Neural crest cell (in vitro differentiated cells): ENCODE measurements at places on chromosomes 2 and 18.

DNA sequence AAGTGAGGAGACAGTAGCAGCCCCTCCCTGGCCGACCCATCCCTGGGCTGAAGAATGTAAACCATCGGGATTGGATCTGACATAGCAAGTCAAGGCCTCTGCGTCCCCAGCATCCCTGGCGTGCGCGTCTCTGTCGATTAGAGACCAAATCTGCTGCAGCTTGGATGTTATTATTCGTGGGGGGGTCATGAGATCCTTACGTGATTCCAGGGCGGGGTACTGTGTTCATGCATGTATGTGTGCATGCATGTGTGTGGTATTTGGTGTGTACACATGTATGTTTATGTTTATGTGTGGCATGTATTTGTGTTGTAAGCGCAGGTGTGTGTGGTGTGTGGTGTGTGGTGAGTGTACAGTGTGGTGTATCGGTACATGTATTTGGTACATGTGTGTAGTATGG is 741.8 kb upstream of the SALL3 start:
- DNase-seq, result no peak

DNA sequence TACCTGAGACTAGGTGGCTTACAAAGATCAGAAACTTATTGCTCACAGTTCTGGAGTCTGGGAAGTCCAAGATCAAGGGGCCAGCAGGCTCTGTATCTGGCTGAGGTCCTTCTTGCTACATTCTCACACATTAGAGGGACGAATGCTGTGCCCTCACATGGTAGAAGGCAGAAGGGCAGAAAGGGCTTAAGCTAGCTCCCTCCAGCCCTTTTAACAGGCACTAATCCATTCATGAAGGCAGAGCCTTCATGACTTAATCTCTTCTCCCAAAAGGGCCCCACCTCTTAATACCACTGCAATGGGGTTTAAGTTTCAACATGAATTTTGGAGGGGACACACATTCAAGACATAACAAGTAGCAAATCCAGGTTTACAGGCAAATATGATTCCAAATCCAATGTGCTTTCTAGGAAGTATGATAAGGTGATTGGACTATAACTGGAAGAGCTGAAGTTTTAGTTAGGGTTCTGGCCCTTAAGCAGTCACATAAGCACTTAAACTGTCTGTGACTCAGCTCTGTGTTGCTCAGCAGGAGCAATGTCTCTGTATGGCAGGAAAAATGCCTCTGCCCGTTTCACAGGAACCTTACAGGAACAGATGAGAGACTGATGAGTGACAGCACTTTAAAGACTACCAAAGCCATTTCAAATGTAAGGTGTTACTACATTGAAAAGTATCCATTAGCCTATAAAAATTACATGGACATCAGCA is 119.6 kb upstream of the PTPRM start:
- DNase-seq, result no peak

DNA sequence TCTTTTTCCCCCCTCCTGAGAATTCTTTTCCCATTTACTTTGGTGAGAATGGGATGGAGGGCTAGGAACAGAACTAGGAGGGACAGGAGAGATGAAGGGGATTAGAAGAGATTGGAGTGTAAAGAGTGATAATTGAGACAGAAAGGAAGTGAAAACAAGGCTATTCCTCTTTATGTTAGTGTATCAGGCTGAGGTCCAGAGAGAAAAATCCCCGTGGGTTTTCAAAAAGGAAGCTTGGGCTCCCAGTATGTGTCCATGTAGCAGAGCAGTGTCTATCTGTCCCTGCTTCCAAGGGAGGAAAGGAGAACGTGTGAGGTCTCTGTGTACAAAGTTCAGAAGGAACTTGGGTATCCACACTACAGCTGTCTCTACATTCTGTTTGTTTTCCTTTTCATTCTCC is 59.9 kb upstream of the KCNE4 start:
- no peak for DNase-seq

DNA sequence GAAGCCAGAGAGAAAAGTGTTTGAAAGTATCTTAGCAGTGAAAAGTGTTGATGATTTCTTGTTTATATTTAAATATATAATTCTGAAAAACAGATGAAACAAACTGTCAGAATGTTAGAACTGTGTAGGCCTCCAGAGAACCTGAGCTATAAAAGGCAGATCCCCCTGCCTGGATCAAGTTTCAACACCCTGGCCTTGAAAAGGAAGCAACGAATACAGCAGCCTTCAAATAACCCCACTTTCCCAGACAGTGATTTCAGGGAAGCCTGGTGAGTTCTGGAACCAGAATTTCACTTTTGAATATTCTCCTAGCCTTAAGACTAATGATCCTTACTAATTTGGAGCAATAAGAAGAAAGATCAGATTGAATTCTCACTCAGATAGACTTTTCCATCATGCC is 13.3 kb upstream of the TRIM43 start:
- DNase-seq, result no peak

DNA sequence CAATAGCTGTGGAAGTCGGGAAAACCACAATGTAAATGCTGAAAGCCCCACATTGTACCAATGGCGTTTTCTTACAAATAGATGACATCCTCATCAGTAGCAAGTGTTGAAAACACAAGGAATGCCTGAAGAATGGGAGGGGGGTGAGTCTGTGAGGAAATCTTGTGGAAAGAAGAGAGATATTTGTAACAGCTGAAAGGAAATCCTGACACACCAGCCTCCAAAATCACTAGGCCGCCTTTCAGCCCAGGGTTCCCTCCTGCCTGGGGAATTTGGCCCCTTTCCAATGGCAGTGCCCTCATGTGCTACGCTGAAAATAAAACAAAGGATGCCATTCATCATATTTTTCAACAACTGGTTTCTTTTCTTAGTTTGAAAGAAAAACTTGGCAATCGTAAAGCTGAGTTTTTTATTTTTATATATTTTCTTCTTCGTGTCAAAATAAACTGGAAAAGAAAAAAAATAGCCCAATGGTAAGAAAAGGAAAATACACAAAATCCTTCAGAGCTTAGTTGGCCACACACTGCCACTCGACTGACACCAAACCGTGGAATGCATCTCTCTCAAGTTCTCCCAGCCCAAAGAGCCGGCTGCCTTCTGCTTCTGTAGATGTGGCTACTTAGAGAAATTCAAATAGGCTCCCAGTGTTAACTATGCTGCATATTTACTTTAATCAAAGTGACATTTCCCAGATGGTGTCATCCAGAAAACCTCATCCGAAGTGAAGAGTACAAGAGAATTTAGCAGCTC is 52.0 kb downstream of the FTCDNL1 start:
- no peak for DNase-seq

DNA sequence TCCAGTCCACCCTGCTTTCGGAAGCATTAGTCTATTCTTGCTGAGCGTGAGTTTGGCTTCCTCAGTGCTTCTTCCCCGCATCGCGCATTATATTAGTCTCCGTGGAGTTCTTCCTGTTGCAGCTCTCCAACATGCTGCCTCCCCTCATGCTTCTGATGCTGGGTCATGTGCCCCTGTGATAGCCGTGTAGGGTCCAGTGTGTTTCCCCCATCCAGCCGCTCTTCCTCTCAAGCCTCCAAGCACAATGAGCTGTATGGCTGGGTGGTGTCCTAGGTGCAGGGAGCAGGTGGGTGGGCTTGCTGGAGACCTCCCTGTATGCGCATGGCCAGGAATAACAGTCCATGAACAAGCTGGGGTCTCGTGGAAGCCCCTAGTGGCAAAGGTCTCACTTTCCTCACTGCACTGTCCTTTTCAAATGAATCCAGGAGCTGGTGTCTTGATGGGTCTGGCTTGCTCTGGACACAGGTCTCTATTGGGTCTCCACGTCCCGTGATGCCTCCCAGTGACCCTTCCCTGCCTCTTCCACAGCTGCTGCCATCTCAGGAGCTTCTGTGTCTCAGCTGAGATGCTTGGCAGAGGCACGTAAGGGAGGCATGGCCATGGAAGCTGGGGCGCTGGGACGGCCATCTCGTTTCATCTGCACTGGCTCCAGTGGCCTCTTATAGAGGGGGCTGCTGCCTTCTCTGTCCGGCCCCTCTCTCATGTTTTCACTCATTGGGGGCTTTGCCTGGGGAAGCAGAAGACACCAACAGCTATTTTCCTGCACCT is 54.8 kb upstream of the HDAC4 start:
- DNase-seq, result no peak

GRCh38 chr2:52810460-52810859 is 957.1 kb upstream of the CHAC2 start:
- DNase-seq, result no peak

DNA sequence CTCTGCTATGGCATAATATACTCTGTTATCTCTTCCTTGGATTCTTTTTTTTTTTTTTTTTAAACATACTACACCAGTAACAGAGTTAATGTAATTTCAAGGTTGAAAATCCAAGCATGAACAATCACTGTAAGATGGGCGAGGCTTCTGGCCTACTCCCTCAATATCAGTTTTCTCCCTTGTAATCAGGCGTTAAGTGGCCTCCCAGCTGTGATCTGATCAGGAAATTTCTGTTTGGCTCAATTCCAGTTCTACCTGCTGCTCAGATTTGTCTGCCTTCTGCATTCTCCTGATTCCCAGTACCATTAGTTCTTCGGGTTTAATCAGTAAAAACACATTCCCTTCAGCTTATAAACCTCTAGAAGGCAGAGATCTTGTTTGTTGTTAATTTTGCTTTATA is 18.6 kb downstream of the PRKD3 start:
- DNase-seq, result no peak
